ENCODE measurements at places on chromosomes 2 and 18. TPM values are rescaled to one million over a fixed set of nuclear protein-coding genes. Genes with fewer than 3 reads are reported as not detected.

Gene CRYBA2
- not detected for total RNA-seq

DNA sequence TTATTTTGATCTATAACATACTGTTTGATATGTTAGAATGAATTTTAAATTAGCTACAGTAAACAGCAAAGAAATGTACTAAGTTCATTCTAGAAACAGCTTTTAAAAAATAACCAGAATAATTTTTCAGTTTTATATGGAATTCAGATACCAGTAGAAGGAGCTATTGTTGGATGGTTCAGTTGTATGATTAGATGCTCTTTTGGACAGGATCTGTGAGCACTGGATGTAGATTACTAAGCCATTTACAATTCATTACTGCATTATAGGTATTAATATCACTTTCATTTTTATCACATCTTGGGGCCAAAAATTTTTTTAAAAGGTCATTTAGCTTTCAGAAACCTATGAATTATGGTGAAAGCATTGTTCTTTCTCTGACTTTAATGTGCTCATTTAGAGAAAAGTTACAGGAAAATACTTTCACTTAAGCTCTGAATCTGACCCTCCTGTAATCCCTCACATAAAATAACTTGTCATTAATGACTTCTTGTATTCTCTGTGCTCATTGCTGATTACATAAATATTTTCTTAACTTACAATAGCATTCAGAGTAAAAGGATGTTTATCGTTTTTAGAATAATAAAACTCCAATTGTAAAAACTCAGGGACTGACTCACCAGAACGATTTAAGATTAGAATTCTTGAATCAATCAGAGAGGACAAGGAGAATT lies 750.2 kb downstream of the SLC4A3 start:
- DNase-seq, result no peak

DNA sequence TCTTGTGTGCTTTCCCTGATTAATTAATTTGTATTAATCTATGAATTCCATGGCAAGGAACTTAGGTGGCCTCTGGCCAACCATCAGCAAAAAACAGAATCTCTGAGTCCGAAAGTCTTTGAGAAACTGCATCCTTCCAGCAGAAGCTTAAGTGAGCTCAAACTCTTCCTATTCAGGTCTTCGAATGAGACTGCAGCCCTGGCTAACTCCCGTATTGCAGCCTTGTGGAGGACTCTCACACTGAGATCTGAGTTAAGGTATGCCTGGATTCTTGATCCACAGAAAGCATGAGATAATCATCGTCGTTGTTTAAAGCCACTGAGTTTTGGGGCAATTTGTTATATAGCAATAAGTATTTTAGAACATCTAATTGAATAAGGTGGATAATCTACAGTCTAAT lies 1143.9 kb upstream of the NXPH2 start:
- DNase-seq, result no peak

GRCh38 chr2:85551698-85552678 lies 9.3 kb downstream of the GGCX start:
- DNase-seq, result no peak

- no peak for DNase-seq
Measured at GRCh38 chr18:2256577-2256976, 314.7 kb downstream of the METTL4 start.
